ENCODE measurements at places on chromosomes 1 and 21. TPM values are rescaled to one million over a fixed set of nuclear protein-coding genes. Genes with fewer than 3 reads are reported as not detected.

GRCh38 chr21:37658817-37659458 lies 257.3 kb downstream of the KCNJ6 start:
- DNase-seq = no peak

The HSPA6 gene
- 0.59 TPM for total RNA-seq

The ITGB2 gene
- 294 TPM for total RNA-seq

The VTCN1 gene
- total RNA-seq = not detected
